Right lung (tissue), 10 donors: ENCODE measurements at places on chromosomes 3 and 15.

DNA sequence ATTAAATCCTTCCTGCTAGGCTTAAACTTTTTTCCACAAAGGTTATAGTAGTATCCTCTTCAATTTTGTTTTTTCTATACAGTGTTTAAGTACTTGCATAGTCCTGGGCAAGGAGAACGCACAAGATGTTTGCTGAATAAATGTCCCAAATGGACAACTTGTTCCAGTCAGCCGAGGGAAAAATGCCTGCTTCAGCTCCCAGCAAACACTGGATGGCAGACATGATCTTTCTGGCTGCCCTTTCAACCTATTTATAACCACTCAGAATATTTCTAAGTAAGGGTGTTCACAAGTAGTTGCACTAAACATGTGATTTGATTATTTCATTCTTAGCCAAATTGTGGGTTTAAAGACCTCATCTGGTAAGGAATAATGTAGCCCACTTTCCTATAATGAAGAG, 29.8 kb downstream of the GNB4 start:
- DNase-seq, result peak; percentile 17

GRCh38 chr3:185069037-185070030, 83.5 kb downstream of the C3orf70 start:
- DNase-seq, result no peak

DNA sequence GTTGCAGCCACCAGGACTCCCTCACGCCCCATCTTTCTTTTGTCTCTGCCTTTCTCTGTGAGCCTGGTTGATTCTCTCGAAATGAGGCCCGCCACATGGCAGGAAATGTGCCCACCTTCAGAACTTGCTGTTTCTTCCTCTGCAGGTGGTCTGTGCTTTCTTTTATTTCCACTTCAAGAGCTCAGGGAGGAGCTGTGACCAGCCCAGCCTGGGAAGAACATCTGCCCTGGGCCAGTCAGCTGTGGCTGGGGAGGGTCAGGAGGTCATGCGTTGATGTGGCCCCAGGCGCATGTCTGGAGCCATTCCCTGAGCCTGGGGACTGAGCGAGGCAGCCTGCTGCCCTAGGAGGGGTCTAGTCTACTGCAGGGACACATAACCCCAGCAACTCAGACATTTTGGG, 8.0 kb downstream of the FBLN2 start:
- no peak for DNase-seq

DNA sequence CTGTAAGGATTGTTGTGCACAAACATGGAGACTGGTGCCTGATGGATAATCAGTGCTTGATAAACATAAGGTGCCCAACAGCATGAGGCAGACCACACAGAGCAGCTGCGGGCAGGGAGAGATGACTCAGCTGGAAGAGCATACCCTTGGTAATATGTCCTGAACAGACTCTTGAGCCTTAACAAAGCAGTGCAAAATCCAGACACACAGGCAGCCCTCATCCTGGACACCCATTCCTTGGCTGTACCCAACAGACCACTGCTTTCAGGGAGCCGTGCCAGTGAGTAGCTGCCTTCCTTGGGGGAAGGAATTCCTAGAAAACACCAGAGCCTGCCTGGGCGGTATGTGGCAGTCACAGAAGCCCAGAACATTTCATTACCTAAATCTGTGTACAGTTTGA, 156.2 kb downstream of the CLSTN2 start:
- DNase-seq, result no peak

- DNase-seq, result no peak
Observed at GRCh38 chr3:119035014-119035346, 334 bp upstream of the IGSF11 start.

- no peak for DNase-seq
Observed at GRCh38 chr3:183878071-183878470, 6.6 kb downstream of the PARL start.

DNA sequence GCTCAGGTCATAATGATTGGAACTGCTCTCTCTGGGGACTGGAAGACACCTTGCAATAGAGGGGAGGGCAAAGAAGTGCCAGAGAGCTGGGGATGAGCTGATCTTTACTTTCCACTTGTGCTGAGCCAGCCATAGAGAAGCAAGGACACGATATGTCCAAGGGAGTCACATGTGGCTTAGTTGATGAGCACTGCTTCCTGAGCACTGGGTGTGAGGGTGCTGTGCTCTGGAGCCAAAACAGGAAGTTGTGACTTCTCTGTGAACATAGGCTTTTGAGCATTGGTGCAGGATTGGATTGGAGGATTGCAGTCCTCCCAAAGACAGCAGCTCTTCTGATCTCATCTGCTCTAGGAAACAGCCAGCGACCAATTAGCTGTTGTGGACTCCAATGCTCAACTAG, 6.7 kb downstream of the PARP14 start:
- DNase-seq, result no peak

GRCh38 chr15:79595995-79596622, 164.0 kb downstream of the MINAR1 start:
- DNase-seq, result peak; percentile 20

DNA sequence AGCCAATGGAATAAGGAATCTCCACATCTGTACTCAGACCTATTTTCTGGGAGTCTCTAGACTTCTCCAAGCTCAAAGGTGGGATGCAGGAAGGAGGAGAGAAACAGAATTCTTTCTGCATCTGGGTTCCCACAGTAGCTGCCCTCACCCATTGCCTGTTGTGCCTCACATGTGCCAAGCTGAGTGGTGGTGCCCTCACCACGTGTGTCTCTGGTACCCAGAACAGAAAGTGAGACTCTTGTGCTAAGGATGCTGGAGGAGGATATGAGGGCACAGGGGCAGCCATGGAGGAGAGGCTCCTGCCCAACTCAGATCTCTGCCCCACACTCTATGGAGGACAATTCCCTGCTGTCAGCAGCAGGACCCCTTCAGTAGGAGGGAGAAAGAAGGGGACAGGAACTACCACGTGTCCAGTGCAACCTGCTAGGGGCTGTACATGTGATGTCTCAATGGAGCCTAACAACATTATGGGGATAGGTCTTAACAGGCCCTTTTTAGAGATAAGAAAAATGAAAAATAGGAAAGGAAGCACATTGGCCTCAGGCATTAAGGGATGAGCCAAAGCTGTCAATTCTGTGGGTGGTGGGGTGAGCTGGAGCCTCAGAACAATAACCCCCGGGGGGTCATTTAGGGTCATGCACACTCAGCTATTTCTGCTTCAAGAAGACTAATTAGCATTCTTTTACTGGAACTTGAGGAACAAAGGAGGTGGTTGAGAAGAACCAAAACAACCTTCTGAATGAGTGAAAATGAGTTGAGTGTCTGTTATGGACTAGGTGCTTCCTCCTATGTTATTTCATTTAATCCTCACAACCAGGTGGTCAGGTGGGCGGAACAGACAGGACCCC, 16.3 kb upstream of the NOX5 start:
- no peak for DNase-seq

DNA sequence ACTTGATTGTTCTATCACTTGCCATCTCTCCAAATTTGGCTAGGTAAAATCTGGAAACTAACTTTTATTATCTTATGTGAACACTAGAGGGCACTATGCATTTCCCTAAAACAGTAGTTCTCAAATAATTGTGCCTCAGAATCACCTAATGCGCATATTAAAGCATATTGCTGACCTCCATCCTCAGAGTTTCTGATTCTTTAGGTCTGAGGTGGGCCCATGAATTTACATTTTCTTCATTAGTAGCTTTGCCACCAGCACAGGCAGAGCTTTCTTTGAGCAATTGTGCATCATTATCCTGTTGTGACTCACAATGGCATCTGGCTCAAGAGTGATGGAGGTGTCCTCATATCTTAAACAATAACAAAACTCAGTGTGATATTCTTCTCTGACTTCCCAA, 17.5 kb upstream of the BCHE start:
- no peak for DNase-seq

DNA sequence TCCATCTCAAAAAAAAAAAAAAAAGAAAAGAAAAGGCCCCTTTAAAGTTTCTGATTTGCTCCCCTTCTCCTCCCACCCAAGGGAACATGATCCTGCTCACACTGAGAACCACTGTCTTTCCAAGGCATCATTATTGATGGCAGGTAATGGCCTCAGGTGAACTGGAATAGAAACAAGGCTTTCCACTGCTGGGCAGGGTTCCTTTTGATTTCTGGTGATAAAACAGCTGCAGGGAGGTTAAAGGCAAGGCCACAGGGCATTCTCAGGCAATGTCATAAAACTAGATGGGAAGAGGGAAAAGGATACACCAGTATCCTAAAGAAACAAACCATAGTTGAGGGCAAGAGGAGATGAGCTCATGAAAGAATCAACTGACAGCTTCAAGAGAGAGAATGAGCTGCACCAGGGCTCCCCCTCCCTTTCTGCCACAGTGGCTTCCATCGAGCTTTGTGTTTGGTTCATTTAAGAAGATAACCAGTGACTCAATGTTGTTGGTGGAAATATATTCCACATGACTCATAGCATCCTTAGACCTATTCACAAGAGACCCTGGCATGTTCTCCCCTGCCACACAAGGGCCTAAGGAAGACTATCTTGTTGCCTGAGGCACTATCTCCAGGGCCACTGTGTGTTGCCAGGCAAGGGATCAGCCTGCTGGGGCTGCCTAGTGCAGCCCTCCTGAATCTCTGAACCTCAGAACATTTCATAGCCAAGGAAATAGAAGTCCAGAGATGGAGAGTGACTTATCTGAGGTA, 86.4 kb downstream of the WDR76 start:
- DNase-seq, result no peak

- DNase-seq, result no peak
Observed at GRCh38 chr3:129583289-129583688, 23.2 kb downstream of the PLXND1 start.

GRCh38 chr15:62107571-62108121, 40.9 kb downstream of the C2CD4A start:
- no peak for DNase-seq
